ENCODE measurements at places on chromosomes 11 and 22.

DNA sequence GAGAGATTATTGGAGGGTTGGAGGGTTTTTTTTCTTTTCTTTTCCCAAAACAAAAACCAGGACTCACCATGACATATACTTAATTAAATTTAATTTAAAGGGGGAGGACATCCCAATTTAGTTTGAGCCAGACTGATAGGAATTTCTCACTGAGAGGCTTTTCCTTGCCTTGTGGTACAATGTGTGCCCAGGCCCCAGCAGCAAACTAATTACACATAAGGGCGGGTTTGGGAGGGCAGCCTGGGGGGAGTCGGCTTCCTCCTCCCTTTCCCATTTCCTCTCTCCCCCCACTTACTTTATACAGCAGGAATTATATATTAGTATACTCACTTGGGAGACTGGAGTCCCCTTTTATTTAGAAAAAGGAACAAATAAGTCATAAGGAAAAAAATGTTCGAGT, 2.9 kb downstream of the TEAD1 start:
- no peak for DNase-seq

GRCh38 chr11:119791701-119792151, 62.7 kb upstream of the NECTIN1 start:
- peak; percentile 33 for DNase-seq

- no peak for DNase-seq
Measured at GRCh38 chr11:26632691-26633159, 60.7 kb upstream of the MUC15 start.

DNA sequence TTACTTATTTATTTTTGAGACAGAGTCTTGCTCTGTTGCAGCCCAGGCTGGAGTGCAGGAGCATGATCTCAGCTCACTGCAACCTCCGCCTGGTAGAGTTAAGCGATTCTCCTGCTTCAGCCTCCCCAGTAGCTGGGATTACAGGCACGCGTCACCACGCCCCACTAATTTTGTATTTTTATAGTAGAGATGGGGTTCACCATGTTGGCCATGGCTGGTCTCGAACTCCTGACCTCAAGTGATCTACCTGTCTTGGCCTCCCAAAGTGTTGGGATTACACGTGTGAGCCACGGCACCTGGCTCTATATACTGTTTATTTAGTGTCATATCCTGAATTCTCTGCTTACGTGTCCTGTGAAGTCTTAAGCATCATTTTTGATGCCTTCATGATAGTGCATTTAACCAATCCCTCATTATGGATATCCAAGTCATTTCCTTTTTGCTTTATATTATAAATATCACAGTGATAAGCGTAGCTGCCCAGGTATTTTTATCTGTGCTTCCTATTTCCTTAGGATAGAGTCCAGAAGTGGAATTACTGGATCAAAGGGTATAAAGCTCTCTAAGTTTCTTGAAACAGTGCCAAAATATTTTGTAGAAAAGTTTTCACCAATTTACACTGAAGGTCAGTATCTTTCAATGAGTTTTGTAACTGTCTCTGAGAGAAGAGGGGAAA, 871 bp upstream of the SIDT2 start:
- no peak for DNase-seq

DNA sequence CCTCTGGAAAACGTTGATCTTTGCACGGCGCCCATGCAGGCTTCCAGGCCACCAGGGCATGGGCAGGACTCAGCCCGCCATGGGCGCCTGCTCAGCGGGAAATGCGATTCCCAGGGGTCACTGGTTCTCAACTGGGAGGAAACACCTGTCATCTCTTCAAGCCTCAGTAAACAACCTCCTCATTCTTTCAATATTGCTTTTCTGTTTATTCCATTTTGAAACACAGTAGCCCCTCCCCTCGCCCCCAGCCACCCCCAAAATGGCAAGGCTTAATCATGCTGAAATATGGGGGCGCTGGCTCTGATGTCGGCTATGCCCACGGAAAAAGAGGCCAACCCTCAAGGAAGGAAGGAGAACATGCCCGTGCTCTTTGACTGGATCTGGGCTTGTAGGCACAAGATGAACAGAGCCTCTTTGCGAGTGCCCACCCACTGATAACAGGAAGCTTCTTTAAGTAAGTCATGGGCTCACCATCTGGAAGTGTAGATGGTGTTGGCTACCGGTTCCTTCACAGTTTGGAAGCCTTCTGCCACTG, 594 bp upstream of the POU2AF1 start:
- DNase-seq = no peak

GRCh38 chr22:22463855-22464540, 44.5 kb downstream of the ZNF280B start:
- peak; percentile 31 for DNase-seq

- DNase-seq = no peak
Measured at GRCh38 chr11:77776455-77776854, 44.1 kb downstream of the RSF1 start.

- DNase-seq = no peak
Measured at GRCh38 chr11:77705876-77706579, 68.4 kb upstream of the CLNS1A start.

DNA sequence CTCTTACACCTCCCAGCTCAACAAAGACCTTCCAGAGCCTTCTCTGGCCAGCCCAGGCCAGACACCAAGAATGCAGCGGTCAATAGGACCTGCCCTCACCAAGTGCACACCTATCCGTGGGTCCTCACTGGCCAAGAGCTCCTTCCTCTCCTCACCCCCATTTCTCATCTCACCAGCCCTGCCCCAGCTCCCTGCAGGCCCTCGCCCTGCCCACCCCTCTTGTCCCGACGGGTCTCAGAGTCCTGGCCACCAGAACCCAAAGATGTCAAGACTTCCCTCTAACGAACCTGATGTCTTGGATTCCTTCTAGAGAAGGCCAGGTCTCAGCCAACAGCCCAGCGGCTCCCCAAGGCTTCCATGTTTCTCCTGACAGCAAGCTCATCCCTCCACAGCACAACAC, 43.6 kb downstream of the IGF2 start:
- DNase-seq = no peak

GRCh38 chr11:69705901-69706787, 2.3 kb upstream of the FGF19 start:
- DNase-seq = no peak

- DNase-seq = no peak
Measured at GRCh38 chr22:47198801-47199251, 436.4 kb downstream of the TBC1D22A start.

DNA sequence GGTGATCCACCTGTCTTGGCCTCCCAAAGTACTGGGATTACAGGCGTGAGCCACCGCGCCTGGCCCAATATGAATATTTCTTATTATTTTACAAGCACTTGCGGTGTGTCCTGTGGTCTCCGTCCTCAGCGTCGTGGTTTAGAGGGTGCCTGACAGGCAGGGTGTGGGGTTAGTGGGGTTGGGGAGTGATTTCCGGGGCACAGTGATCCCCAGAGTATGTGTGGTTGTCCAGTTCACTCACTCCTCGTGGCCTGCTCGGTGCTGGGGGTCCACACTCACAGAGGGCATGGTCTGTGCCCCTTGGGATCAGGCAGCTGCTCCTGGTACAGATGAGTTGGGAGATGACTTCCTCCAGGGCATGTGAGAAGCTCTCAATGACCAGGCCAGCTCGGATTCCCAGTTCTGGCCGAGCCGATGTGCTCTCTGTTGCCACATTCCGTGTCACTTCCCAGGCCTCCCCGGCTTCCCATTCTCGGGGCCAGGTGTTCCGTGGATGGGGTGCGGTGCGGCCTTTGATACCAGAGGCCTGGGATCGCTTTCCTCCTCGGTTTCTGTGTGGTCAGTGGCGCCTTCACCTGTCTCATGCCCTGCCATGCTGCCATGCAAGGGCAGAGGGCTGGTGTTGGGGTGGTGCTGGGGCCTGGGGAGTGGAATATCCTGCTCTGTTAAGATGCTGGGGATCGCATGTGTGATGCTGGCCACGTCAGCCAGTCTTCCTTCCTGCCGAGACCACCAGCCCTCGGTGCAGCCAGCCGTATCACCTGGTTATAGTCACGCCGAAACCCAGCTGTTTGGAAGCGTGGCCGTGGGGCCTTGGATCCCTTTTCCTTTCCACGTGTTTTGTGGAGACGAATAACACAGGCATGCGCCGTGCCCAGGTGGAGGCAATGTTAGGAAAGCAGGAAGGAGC, 39.6 kb downstream of the PARVB start:
- DNase-seq = no peak

GRCh38 chr11:1390569-1391164, 933 bp downstream of the BRSK2 start:
- DNase-seq = peak; percentile 37

DNA sequence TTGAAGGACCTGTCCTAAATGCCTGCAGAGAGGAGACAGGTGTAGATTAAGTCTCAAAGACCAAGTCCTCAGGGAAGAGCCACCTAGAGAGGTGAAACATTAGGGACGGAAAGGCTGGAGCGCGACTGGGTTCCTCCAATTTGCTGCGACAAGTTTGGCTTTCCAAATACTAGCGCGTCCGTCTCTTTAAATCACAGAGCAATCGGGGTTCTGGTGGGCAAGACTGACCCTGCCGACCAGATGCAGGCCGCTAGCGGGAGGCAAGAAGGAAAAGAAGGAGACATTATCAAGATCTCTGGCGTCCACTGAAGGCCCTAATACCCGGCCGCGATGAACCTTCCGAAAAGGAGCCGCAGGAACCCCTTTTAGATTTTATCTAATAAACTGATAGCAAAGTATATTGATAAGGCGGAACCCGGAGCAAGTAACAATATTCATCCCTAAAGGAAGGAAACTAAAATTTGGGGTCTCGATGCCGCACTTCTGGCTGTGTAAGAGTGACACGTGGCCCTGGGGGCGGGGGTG, 128.2 kb upstream of the C11orf58 start:
- DNase-seq = no peak

- DNase-seq = no peak
Measured at GRCh38 chr11:31956310-31956709, 134.6 kb upstream of the RCN1 start.

GRCh38 chr11:134592391-134592990, 180.4 kb upstream of the B3GAT1 start:
- no peak for DNase-seq

GRCh38 chr11:9169595-9170295, 78.3 kb upstream of the SCUBE2 start:
- no peak for DNase-seq

DNA sequence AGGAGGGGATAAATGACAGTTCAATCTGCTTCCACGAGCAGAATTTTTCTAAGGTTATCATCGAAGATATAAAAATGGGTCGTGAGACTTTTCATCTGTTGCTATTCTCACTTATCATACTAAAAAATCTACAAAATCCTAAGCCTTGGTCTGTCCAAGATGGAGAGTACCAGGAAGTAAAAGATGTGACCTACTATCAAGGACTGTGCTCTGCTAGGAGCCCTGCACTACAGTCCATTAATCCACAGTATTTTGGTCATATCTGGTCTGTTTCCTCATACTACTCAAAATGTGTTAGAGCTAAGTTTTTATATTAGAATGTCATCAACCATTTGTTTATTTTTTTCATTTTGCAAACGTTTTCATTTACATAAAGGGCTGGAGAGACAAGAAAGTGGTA, 79.4 kb downstream of the DDIAS start:
- DNase-seq = no peak

DNA sequence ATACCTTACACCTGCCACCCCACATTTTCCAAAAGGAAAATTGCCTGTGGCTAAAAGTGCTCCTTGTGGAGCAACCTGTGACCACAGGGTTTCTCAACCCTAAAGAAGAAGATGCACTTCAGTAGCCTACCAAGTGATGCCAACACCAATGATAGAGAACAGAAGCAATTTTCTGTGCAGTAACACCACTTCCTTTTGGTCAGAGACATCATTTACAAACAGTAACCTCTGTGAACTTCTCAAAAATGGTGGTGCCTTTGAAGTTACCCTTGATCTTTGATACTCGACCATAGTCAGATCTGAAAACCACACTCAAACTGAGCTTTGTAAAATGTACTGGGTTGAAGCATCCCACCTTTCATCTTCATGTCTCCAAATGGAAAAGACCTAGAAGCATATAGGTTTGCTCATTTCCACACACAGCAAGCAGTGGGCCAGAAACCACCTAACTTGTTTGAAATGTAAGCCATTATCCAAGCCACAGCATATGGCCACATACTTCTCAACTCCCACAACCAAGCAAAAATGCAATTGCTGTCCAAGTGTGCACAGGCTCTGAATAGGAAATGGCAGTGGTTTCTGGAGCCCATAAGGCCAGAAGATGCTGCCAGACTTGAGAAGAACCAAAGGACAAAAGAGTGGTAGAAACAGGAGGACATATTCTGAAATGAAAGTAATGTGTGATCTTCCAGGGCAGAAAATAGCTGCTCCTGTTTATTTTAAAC, 24.3 kb downstream of the MPPED2 start:
- no peak for DNase-seq

DNA sequence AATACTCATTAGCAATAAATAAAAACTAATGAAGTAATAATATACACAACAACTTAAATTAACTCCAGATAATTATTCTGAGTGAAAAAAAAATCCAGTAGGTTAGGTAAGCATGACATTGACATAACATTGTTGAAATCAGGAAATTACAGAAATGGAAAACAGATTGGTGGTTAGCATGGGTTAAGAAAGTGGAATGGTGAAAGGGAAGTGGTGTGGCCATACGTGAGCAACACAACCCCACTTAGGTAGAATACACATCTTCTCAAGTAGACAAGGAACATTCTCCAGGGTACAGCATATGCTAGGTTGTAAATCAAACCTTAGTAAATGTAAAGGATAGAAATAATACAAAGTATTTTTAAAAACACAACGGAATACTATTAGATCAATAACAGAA, 30.2 kb upstream of the CLTCL1 start:
- no peak for DNase-seq

GRCh38 chr11:77147668-77148321, 19.7 kb downstream of the MYO7A start:
- DNase-seq = no peak

DNA sequence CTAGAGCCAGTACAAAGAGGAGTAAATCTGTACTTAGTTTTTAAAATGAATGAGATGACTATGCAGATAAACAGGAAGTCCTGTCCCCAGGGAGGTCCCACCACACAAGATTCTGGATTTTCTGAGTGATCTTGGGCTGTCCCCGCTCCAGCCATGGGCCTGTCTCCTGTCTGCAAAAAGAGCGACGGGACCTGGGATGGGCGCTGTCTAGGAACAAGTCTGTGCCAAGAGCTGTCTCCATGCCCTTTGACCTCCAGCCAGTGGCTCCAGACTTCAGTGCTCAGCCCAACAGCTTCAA, 6.0 kb downstream of the CSNK1E start:
- DNase-seq = no peak

- no peak for DNase-seq
Measured at GRCh38 chr11:107666911-107667613, 44.8 kb downstream of the SLN start.
